ENCODE measurements at places on chromosomes 4 and X.

- DNase-seq: no peak
These were observed 94.3 kb upstream of the PGRMC2 start for GRCh38 chr4:128381748-128382559.

- no peak for DNase-seq
These were observed 135.0 kb upstream of the TENT5D start for GRCh38 chrX:80285131-80285773.

DNA sequence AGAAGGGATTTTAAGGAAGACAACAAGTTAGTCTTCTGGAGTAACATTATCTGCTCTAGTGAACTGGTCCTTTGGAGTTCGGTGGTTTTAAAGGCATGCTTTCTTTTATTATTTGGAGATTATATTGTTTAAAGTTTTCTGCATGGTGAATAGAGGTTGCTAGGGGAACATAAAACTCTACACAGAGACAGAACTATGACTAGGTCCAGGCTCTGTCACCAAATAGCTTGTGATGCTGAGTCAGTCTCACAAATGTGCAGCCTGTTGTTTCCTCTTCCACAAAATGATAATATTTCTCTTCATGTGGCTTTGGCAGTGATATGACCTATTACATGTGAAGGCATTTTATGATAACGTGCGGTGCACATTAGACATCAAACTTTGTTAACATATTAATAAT, 132.6 kb downstream of the PACRGL start:
- no peak for DNase-seq

DNA sequence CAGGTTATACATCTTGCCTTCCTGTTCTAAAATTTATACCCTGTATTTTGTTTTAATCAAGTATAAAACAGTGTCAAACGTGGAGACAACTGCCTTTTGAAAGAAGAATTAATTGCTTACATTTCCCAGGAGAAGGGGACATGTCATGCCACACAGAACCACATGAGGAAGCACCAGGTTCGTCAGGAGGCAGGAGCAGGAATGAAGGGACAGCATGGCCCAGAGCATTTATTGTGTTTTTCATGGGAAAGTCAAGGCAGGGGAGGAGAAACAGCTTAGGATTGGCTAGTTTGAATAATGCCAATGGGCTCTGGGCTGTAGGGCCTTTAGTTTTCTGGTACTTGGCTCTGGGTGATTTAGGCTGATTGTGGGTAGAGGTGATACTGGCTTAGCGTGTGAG, 203.7 kb downstream of the CFAP299 start:
- DNase-seq: no peak

DNA sequence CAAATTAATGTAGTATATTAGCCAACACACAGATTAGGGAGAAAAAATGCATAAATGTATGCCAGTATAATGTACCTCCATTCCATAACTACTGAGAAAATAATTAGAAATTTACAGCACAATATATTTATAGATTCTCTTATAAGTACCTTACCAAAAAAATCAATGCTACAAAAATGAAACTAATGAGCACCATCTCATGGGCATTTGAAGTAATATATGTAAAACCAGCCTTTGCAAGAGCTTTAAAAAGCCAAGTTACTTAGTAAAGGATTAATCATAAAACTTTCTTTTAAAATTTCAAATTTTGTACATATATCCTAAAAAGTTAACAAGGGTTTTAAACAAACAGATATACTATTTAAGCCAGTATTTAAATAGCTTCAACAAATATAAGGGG, 43.2 kb downstream of the LRBA start:
- no peak for DNase-seq

GRCh38 chr4:65696436-65696835, 26.1 kb upstream of the EPHA5 start:
- no peak for DNase-seq

DNA sequence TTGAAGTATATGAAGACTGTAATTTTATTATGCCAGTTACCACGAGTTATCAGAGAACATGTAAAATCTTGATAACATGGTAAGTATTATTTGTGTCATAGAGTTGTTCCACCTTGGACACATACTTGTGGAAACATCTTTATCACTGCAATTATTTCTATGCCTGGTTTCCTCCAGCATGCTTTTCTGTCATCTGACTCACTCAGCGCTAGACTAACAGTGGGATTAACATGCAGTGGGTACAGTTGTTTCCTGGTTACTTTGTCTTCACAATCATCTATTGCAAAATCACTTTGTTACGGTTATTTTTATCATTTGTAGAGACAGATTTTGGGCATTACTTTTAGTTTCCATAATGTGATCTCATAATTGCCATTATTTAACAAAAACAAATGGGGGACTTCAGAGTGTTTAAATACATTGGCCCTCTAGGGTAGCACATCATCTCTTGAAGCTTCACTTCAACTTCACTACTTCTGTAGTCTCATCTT, at the start of gene STATH:
TSS of gene STATH (plus strand) at position 441 of the 491 bp plus-strand sequence. CDS start 2,472 bp downstream, outside the sequence.
- DNase-seq: no peak

- no peak for DNase-seq
These were observed 91.9 kb upstream of the SH3RF1 start for GRCh38 chr4:169362607-169363006.

DNA sequence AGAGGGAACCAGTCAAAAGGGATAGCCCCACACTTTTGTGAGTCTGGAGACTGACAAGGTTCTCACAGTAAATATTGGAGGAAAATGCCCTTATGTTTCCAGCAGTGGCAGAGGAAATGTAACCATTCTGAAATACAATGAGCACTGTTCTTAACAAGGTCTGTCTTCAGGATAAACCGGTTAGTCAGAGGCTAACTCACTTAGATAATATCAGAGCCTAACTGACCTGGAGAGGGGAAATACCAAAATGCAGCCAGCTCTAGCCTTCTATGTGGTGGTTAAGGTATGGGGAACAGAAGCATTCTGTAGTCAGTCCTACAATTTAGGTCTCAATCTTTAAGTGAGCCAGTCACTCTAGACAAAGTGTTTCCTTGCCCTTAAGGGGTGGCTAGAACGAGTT, 70.8 kb downstream of the TBCK start:
- DNase-seq: no peak

DNA sequence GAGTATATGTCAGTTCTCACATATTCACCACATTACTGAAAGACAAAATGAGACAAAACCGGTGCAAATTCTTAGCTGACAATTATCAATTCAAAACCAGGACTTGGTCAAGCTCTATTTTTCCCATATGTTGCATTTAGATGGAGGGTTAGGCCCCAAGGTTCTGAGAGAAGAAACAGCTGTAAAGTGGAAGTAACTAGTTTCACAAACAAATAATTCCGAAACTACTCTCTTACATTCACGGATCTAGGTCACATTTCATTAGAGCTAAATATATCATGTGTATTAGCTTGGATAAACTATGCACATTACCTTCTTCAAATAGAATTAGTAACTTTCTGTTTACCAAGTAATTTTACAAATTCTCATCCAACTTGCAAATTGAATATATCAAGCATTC, 3.7 kb upstream of the GABRA2 start:
- DNase-seq: no peak

- no peak for DNase-seq
These were observed 367.0 kb downstream of the BCOR start for GRCh38 chrX:39730662-39731329.

DNA sequence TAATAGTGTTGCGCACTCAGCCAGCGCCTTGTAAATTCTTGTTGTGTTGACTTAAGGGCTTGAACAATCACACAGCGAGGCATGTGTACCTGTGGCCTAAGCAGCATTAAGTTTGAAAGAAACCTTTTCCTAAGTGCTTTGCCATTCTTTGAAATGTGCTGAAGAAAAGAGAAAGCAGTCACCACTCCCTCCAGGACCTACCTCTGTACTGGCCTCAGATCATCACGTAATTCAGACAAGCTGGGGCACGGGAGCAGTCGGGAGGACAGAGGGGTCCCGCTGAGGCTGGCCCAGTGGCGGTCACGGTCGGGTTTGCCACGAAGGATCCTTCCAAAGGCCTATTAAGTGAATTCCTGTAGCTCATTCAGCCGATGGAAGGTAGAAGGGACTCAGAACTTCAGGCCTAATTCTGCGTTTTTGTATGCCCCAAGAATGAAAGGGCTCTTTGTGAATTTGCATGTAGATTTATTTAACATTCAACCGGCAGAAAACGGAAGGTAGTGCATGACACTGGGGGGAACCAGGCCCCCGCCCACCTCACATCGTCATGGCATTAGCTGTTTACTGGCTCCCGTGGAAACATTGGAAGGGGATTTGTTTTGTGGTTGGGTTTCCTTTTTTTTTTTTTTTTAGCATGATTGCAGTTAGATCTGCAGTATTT, 106.3 kb downstream of the TRAPPC11 start:
- DNase-seq: no peak

DNA sequence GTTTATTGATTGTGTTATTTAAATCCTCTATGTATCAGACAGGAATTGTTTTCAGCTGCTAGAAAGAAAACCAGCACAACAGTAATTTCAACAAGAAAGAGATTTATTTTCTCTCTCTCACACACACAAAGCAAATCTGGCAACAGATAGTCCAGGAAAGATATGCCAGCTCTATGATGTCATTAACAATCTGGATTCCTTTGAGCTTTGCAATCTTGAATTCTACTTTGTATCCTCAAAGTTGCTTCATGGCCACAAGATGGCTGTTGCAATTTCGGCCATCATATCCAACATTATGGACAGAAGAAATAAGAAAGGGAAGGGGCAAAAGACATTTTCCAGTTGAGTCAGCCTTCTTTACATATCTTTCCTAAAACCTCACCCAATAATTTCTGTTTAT, 19.8 kb upstream of the FMR1 start:
- DNase-seq: no peak

GRCh38 chr4:60890743-60891142, 309.4 kb upstream of the ADGRL3 start:
- DNase-seq: no peak
